T-helper 9 cell (primary cell): ENCODE measurements at places on chromosomes 5 and 9.

DNA sequence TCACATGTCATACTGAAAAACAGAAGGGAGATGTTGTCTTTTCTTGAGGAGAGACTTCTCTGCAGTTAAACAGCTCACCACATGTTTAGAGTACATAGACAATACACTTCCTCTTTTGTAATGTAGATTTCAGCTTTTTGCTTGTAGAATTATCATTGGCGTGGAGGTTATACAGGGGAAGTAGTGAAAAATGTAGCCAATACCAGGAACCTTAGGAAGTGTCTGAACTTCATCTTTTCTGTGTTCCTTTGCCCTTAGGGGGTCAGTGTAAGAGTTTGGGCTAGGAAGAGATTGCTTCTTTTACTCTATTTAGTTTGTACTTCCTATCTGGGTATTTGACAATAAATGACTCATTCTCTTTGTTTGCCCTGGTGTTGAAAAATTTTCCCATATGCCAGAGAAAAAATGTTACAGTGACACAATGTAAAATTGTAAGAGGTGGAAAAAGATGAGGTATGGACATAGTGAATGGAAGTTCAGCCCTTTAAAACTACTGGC lies 21.0 kb upstream of the CDKN2B start:
- DNase-seq = no peak

DNA sequence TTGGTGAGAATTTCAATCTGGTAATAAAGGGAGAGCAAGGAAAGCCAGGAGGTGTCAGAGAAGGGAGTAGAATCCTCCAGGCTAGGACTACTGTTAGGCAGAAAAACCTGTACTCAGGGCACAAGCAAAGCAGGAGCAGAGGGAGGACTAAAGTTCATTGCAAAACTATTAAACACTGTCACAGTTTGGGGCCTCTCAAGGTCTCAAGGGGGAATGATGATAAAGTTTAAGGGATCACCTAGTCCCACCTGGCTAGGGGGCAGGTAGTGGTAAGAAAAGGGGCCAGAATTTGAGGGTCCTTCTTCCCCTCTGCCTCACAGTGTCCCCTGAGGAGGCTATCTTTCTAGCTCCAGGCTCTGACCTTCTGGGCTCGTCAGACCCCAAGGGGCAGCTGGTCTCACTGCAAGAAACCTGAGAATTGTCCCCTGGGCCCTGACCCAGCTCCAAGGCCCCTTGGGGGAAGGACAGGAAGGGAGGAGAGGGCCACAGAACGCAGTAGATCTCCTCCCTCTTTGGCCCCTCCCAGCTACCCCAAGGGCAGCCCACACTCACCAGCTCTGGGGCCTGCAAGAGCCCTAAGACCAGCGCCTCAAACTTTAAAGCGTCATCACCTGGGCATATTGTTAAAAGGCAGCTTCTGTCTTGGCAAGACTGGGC lies 974 bp downstream of the CCDC69 start:
- DNase-seq = peak; percentile 34

DNA sequence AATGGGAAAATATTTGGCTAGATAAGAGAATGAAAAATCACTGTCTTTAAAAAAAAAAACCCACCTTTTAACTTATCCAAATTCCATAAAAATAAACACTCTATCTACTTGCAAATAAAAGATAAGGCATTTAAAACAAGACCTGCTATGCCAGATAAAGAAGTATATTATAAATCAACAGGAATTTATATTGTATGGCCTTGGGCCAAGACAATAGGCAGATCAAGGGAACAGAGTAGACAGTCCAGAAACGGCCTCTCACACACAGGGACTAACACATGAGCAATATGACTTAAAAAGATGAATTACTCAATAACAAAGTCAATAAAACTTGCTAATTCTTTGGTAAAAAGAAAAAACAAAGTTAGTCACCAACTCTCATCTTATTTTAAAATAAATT lies 34.7 kb upstream of the ICE1 start:
- DNase-seq = no peak

DNA sequence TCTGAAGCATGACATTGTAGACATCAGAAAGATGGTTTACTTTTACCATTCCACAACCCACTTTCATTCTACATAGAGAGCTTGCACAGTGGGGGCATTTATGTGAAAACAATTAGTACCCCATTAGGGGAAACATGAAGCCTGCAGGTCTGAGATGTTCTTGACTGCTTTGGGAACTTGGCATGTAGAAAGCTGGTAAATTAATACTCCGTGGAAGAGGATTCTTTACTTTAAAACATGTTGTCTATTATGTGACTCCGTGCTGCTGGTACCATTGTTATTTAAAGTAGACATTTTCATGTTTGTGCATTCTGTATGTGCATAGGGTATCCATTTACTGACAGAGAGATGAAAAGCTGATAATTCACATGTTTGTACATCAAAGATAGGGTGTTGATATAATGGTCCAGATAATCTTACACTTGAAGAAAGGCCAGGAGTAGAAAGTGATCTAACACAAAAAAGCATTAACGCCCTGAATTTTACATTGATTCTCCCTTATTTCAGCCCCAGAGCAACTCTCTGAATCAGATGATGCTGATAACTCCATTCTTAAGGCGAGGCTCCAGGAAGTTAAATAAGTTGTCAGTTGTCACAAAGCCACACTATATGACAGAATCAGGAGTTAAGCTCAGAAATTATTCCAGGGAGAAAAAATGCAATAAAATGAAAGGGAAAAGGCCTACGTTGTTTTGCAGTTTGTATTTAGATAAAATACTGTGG lies 50.1 kb upstream of the CD180 start:
- DNase-seq = no peak

DNA sequence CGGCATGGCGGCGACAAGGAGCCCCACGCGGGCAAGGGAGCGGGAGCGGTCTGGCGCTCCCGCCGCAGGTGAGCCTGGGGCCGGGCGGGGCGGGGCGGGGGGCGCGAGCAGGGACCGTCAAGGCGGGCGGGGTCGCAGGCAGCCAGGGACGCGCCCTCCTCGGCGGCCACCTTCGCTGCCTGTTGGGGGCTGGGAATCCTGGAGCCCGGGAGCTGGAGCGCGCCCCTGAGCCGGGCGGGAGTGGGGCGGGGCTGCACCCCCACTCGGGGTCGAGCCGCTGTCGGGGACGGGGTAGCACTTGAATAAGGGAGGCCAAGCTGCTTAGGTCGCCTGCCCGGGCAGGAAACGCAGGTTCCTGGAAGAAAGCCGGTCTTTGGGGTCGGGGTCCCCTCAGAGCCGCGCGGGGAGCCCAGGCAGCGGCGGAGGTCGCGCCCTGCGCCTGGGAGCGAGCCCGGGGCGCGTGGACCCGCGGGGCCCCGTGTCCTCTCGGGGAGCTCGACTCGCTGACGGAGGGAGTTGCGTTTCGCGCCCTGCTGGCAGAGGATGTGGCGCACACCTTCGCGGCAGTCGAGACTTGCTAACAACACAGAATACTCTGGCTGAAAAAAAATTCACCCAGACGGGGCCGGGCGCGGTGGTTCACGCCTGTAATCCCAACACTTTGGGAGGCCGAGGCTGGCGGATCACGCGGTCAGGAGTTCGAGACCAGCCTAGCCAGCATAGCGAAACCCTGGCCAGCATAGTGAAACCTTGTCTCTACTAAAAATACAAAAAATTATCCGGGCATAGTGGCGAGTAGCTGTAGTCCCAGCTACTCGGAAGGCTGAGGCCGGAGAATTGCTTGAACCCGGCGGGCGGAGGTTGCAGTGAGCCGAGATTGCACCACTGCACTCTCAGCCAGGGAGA lies 552 bp downstream of the OTULINL start:
- peak; percentile 70 for DNase-seq

DNA sequence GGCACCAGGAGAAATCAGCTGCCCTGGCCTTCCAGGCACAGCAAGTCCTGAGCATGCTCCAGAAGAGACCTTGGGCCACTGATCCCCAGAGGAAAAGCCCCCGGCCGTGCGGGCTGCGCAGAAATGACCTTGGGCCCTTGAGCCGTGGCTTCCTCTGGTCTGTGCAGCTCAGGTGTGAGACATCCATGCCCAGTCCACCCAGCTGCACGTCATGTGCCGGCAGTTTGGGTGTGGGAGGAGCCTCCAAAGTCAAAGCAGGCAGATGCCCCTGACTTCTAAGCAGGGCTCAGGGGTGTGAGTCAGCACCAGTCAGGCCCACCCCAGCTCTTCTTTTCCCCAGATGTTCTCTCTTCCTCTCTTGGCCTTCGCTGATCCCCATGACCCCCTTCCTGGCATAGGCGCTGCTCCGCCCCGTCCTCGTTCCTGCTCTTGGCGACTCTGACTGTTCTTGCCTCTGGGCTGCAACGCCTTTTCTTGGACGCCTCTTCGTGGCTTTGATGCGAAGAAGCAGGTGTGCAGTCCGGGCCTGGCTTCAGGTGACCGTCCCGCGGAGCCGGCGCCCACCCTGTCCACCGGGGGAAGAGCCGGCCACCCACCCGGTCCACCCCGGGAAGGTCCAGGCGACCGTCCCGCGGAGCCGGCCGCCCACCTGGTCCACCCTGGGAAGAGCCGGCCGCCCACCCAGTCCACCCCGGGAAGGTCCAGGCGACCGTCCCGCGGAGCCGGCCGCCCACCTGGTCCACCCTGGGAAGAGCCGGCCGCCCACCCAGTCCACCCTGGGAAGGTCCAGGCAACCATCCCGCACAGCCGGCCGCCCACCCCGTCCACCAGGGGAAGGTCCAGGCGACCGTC lies 5.9 kb upstream of the QSOX2 start:
- no peak for DNase-seq

GRCh38 chr5:128195316-128195715 lies 111.8 kb downstream of the SLC12A2 start:
- no peak for DNase-seq

GRCh38 chr5:151083081-151083676 lies 2.3 kb upstream of the TNIP1 start:
- peak; percentile 61 for DNase-seq

DNA sequence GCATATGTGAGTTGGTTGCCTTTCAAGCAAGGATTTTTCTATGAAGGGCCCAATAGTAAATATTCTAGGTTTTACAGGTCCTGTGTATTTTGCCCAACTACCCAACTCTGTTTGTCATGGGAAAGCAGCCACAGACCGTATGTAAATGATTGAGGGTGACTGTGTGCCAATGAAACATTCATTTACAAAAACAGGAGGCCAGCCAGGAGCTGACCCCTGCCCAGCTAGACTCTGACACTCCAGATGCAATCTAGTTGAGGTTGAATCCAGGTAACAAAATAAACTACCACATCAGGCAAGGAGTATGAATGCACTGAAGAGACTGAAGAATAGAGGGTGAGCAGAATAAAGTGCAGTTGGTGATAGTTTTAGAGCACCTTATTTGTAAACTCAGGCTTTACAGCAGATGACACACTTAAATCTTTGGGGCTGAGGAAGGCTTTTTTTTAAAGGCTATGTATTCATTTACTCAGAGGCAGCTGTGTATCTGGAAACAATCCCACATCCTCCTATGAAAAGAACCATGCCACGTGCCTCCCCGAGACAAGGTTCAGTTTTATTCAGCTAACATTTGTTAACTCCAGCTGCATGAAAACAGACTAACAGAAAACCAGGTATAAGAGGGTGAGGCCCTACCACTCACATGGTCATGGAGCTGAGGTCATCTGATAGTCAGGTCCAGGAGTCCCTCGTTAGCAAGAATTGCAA lies 60.7 kb downstream of the SLC1A1 start:
- no peak for DNase-seq

- no peak for DNase-seq
These were observed 108.7 kb upstream of the LMX1B start for GRCh38 chr9:126504977-126505455.

GRCh38 chr9:96209407-96210271 lies 92.3 kb downstream of the HSD17B3 start:
- no peak for DNase-seq

DNA sequence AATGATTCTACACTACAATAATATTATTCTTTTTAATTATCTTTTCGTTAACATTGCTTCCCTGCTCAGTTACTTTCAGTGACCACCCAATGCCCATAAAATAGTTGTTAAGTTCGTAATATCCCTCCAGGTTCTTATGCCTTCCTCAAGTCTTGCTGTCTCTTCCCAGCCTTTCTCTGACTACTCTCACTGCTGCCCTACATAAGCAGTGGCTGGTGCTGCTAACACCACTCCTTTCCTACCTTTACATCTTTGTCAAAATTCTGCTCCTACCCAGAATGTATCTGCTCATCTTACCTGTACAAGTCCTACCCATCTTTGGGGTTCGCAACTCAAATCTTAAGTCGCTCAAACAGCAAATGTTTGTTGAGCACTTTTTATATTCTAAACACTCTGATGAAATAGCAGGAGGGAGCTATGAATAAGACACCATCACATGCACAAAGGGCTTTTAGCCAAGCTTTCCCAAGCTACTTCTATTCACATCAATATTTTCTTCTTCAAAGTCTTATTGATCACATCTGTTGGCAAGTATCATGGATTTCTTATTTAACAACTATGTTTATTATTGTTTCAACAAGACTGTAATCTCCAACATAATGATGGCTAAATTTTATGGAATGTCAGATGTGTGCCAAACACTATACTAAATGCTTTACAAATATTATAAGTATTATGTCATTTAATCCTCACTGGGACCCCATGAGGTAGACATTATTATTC lies 29.5 kb downstream of the SLC25A46 start:
- no peak for DNase-seq

GRCh38 chr9:22446589-22446949 lies at the start of gene DMRTA1:
Gene DMRTA1 (plus strand): TSS chr9:22446824. CDS start chr9:22447066, 242 bp downstream.
- no peak for DNase-seq

GRCh38 chr5:122498163-122498562 lies 186.1 kb downstream of the SNCAIP start:
- no peak for DNase-seq

- DNase-seq = no peak
These were observed 22.1 kb downstream of the ITGA2 start for GRCh38 chr5:53011233-53011632.

- DNase-seq = no peak
These were observed 97.1 kb upstream of the IL12B start for GRCh38 chr5:159427180-159428012.

GRCh38 chr9:137070906-137071275 lies 534 bp upstream of the SAPCD2 start:
- DNase-seq = no peak

DNA sequence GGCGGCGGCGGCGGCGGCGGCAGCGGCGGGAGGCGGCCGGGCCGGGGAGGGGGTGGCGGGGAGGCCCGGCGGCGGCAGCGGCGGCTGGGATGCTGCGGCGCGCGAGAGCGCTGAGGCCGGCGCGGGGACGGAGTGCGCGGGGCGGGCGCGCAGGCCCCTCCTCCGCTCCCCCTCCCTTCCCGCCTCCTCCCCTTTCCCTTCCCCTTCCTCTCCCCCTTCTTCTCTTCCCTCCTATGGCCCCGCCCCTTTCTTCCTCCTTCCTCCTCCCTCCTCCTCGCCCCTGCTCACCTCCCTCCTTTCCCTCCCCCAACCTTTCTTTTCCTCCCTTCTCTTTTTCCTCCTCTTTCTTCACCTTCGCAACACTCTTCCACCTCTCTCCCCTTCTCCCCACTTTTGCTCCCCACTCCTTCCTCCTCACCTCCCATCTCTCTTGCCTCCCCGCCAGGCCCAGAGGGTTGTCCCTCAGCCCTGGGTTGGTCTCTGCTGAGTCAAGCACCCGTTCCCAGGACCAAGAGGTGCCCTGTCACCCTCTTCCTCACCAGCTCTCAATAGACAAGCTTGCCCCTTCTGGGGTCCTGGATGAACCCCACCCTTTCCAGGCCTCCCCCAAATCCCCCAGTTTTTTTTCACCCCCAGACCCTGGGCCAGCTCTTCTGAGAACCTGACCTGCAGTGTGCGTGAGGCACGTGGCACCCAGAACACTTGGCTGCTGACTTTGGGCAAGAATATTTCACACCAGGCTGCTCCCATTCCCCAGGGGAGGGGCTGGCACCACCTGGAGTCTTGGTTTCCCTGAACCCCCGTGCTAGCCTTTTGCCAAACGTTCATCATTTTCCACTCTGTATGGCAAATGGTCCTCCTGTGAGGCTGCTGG lies at the start of gene SEMA4D:
TSS of gene SEMA4D (minus strand) at position 136 of the 874 bp plus-strand sequence. CDS start 92,657 bp downstream, outside the sequence.
- DNase-seq = peak; percentile 49

- DNase-seq = no peak
These were observed 81.9 kb downstream of the ATPSCKMT start for GRCh38 chr5:10167806-10168205.
